ENCODE measurements at places on chromosomes 2 and 18. TPM values are rescaled to one million over a fixed set of nuclear protein-coding genes. Genes with fewer than 3 reads are reported as not detected.

DNA sequence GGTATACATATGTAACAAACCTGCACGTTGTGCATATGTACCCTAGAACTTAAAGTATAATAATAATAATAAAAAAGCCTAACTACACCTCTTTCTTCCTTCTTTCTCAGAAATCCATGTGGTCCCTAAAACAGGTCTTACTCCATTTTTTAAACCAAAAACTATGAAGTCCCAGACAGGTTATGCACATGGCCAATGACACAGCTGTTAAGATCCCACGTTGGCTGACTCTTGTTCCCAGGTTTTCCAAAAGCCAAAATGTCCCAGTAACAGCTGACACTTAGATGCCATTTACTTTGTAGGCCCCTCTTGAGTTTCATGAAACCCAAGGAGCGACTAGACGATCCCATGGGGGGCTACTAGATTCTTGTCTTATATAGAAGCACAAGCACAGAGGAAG lies 97.0 kb downstream of the KCNF1 start:
- DNase-seq, result no peak

GRCh38 chr18:22433956-22434355 lies 16.2 kb upstream of the CTAGE1 start:
- no peak for DNase-seq

DNA sequence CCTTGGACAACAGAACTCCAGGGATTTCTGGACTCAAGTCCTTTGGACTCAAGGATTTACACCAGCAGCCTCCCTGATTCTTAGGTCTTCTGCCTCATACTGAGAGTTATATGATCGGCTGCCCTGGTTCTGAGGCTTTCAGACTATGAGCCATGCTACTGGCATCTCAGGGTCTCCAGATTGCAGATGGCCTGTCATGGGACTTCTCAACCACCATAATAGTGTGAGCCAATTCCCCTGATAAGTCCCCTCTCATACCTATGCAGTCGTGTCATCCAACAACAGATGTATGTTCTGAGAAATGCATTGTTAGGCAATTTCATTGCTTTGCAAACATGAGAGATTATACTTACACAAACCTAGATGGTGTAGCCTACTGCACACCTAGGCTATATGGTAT lies 61.4 kb upstream of the MSTN start:
- DNase-seq, result no peak

Gene MEMO1
- total RNA-seq, result 56.0 TPM

Gene CYP27A1
- 10.3 TPM for total RNA-seq
